ENCODE measurements at places on chromosomes 7 and 10.
A peak's percentile ranks its signal among the peaks of the same experiment; 100 is the strongest.

GRCh38 chr10:71177651-71178199, 34.6 kb upstream of the UNC5B start:
- H3K36me3 ChIP-seq: no peaks in the 10 kb centered on the region
- no peak overlapping the region for H3K4me3 ChIP-seq
- no peak for DNase-seq
- H3K27ac ChIP-seq: no peak overlapping the region
- H3K27me3 ChIP-seq: peaks cover 3% of the 10 kb centered on the region

GRCh38 chr10:48838834-48839233, 100.8 kb downstream of the LRRC18 start:
- no peaks in the 10 kb centered on the region for H3K27me3 ChIP-seq
- DNase-seq: no peak
- H3K27ac ChIP-seq: no peak overlapping the region

DNA sequence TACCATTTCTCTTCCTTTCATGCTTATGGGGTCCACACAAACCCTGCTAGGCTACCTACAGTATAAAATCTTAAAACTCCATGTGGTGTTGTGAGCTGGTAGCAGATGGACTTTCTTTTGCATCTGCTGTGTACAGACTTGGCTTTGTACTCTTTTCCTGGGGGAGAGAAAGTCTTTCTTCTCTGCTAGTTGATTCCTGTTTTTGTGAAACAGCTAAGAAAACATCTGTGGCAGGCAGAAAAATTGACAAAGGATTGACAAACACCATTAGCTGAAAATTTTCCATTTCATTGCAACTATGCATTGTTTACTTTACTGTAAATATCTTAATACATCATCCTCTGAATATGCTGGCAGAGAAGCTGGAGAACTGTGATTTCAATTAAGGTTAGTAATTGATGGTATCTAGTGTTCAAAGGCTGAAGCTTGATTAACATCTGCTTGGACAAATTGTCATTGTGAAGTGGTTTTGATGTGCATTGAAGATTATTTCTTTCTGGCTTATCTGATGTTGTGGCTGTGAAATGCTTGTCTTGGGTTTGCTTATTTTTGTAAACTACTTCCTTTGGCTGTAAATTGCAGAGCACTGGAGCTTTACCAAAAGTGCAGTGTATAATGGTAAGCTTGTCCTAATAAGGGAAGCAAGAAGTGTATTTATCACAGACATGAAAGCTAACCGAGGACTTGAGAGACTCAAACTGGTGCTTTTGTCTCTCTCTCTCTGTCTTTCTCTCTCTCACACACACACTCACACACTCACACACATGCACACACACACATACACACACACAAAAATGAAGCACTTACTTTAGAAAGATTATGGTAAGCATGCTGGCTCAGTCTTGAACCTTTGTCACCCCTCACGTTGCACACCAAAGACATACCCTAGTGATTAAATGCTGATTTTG, at the start of gene FOXP2:
FOXP2 (plus strand) TSS at position 660 of the 908 bp plus-strand sequence. CDS start 11,697 bp downstream, outside the sequence.
- DNase-seq: no peak
- no peaks in the 10 kb centered on the region for H3K36me3 ChIP-seq
- H3K4me3 ChIP-seq: peak within 1 kb of the TSS; percentile 34
- H3K27me3 ChIP-seq: no peaks in the 10 kb centered on the region

- no peaks in the 10 kb centered on the region for H3K36me3 ChIP-seq
- peaks cover 8% of the 10 kb centered on the region for H3K4me1 ChIP-seq
- H3K4me3 ChIP-seq: no peak overlapping the region
- peak; percentile 29 for DNase-seq
- no peak overlapping the region for H3K27ac ChIP-seq
Observed at GRCh38 chr7:151895631-151896031, 18.7 kb upstream of the PRKAG2 start.

GRCh38 chr7:103082497-103082896, 7.6 kb downstream of the ARMC10 start:
- peaks cover 34% of the 10 kb centered on the region for H3K36me3 ChIP-seq
- no peaks in the 10 kb centered on the region for H3K4me1 ChIP-seq
- H3K27ac ChIP-seq: no peak overlapping the region
- DNase-seq: no peak

DNA sequence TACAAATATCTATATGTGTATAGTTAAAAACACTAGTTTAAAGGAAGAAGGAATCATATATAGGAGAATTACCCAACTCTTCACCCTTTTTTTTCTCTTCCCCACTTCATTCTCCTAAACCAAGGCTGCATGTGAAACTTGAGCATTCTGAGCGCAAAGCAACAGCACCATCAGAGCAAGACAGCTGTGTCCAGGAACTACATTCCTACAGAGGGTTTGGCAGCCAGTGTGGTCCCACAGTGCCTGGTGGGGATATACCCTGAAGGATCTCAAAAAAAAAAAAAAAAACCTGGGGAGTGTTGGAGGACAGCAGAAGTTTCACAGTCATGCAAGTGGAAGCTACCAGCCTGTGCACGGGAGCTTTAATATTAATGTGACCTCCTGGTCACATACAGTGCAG, 310.4 kb downstream of the CTNNA3 start:
- H3K4me3 ChIP-seq: no peak overlapping the region
- no peaks in the 10 kb centered on the region for H3K36me3 ChIP-seq
- DNase-seq: no peak
- no peak overlapping the region for H3K27ac ChIP-seq
- H3K27me3 ChIP-seq: no peaks in the 10 kb centered on the region
- no peaks in the 10 kb centered on the region for H3K4me1 ChIP-seq

DNA sequence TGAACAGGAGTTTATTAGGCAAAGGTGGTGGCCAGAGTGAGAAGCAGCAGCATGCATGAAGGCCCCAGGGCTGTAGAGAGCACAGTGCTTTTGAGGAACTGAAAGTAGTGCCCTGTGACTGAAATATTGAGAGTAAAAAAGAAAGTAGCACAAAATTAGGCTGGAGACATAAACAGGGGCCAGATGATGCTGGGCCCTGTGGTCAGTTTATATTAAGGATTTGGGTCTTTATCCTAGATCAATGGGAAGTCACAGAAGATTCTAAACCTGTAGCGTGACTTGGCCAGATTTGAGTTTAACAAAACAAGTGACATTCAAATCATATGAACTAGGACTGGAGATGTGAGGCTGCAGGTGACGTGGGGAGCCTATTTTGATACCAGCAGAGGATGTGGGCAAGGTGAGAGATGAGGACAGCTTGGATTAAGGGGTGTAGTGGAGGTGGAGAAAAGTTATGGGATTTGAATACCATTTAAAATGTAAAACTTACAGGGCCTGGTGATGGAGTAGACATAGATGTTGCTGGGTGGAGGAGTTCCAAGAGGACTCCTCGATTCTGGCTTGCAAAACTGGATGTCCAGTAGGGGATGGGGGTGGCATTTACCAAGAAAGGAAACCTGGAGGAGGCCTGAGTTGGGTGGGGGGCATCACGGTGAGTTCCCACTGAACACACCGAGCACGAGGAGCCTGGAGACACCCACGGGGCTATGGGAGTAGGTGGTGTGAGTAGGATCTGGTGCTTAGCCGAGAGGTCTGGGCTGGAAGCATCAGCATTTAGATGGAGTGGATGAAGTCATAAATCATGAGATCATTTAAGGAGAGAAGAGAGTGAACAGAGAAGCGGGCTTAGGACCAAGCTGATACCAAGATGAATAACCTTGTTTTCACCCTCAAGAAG, 52.8 kb downstream of the HHEX start:
- no peaks in the 10 kb centered on the region for H3K36me3 ChIP-seq
- H3K27ac ChIP-seq: no peak overlapping the region
- no peaks in the 10 kb centered on the region for H3K4me1 ChIP-seq
- peak; percentile 34 for DNase-seq
- no peaks in the 10 kb centered on the region for H3K27me3 ChIP-seq

GRCh38 chr7:24135003-24135817, 148.8 kb upstream of the NPY start:
- no peak for DNase-seq
- no peaks in the 10 kb centered on the region for H3K27me3 ChIP-seq
- H3K36me3 ChIP-seq: no peaks in the 10 kb centered on the region

- H3K4me3 ChIP-seq: no peak overlapping the region
- DNase-seq: no peak
- H3K4me1 ChIP-seq: no peaks in the 10 kb centered on the region
- no peaks in the 10 kb centered on the region for H3K27me3 ChIP-seq
Observed at GRCh38 chr7:38542156-38542555, 89.0 kb downstream of the AMPH start.

DNA sequence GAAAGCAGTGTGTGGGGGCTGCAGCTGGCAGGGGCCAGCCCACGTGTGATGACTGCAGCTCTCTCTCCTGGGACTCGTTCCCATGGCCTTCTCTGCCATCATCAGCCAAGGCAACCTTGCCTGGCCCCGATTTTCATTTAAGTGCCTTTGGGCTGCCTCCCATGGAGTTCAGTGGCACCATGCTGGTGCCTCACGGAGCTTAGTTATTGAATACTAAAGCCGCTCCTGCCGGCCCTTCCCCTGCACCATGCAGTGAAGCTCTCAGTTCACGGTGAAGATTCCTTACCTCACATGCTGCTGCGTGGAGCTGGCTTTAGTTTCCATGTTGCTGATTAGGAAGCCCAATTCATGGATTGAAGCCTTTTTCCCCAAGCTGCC, 141.5 kb upstream of the EEPD1 start:
- no peaks in the 10 kb centered on the region for H3K4me1 ChIP-seq
- no peaks in the 10 kb centered on the region for H3K36me3 ChIP-seq
- H3K27me3 ChIP-seq: no peaks in the 10 kb centered on the region
- no peak overlapping the region for H3K4me3 ChIP-seq
- no peak overlapping the region for H3K27ac ChIP-seq
- DNase-seq: no peak

GRCh38 chr10:121469797-121470606, 128.2 kb downstream of the FGFR2 start:
- no peak for DNase-seq
- H3K36me3 ChIP-seq: no peaks in the 10 kb centered on the region
- peaks cover 11% of the 10 kb centered on the region for H3K4me1 ChIP-seq
- H3K27me3 ChIP-seq: no peaks in the 10 kb centered on the region

- no peak for DNase-seq
- H3K4me3 ChIP-seq: no peak overlapping the region
- no peak overlapping the region for H3K27ac ChIP-seq
- no peaks in the 10 kb centered on the region for H3K36me3 ChIP-seq
- no peaks in the 10 kb centered on the region for H3K27me3 ChIP-seq
- peaks cover 20% of the 10 kb centered on the region for H3K4me1 ChIP-seq
Observed at GRCh38 chr7:40909346-40909980, 774.7 kb downstream of the SUGCT start.

DNA sequence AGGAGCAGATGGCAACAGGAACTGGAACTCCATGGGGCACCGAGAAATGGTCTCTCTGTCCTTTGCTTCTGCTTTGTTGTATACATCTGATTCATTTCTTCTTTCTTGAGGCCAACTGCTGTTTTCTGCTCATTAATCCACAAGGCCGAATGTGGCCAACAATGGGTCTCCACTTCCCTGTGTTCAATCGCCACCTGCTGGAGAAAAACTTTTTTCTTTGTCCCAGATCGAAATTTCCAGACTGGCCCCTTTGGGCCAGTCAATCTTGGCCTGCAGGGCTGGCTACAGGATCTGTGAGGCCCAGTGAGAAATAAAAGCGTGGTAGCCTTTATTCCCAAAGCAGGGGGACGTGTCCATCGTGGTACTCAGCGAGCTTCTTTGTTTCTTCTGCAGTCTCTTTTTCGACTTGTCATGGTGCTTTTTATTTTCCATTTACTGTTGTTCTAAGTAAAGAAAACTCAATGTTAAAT, 58.8 kb downstream of the PARP12 start:
- no peak overlapping the region for H3K27ac ChIP-seq
- no peak overlapping the region for H3K4me3 ChIP-seq
- peak; percentile 55 for DNase-seq
- no peaks in the 10 kb centered on the region for H3K36me3 ChIP-seq
- no peaks in the 10 kb centered on the region for H3K4me1 ChIP-seq
- no peaks in the 10 kb centered on the region for H3K27me3 ChIP-seq

- H3K27me3 ChIP-seq: no peaks in the 10 kb centered on the region
- H3K27ac ChIP-seq: peak overlapping the region; percentile 76
- DNase-seq: no peak
- H3K4me3 ChIP-seq: no peak overlapping the region
Observed at GRCh38 chr10:43867113-43867512, 218.4 kb upstream of the ZNF32 start.

- H3K27me3 ChIP-seq: peaks cover 26% of the 10 kb centered on the region
- no peak within 1 kb of the TSS for H3K27ac ChIP-seq
- peak within 1 kb of the TSS; percentile 21 for H3K4me3 ChIP-seq
- DNase-seq: peak; percentile 19
- no peaks in the 10 kb centered on the region for H3K36me3 ChIP-seq
- no peaks in the 10 kb centered on the region for H3K4me1 ChIP-seq
Observed at GRCh38 chr7:19772841-19773760, at the start of gene TMEM196. Gene TMEM196 (minus strand): TSS chr7:19773617. CDS start chr7:19772696, 921 bp downstream.

GRCh38 chr7:149397470-149398043, 63.3 kb downstream of the ZNF777 start:
- no peaks in the 10 kb centered on the region for H3K36me3 ChIP-seq
- no peaks in the 10 kb centered on the region for H3K4me1 ChIP-seq
- H3K27me3 ChIP-seq: no peaks in the 10 kb centered on the region
- no peak for DNase-seq
- no peak overlapping the region for H3K4me3 ChIP-seq
- no peak overlapping the region for H3K27ac ChIP-seq

GRCh38 chr10:68897336-68897741, 3.8 kb upstream of the DDX50 start:
- H3K27ac ChIP-seq: no peak overlapping the region
- no peaks in the 10 kb centered on the region for H3K36me3 ChIP-seq
- peaks cover 3% of the 10 kb centered on the region for H3K4me1 ChIP-seq
- DNase-seq: no peak

DNA sequence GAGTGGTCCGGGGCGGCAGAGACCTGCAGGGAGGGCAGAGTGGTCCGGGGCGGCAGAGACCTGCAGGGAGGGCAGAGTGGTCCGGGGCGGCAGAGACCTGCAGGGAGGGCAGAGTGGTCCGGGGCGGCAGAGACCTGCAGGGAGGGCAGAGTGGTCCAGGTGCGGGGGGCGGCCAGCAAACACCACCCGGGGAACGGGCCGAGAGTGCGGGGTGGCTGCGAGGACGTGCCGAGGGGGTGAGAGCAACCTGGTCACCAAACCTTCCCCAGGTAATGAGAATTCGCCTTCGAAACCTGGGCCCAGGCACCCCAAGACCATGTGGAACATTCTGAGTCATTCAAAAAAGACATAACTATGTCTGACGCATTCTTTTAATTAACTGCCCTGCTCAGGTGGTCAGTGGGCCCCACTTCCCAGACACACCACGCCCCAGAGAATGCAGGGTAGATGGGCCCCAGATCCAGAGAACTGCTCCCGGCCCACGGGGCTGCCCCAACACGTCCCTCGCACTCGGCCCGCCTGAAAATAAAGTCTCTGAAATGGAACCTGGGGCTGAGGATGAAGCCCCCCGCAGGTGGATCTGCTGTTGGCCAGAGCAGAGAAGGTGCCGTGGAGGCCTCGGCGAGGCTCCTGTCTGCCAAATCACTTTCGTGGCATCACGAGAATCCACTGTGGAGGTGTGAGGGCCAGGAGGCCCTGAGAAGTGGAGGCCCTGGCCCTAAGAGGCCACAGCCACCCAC, 12.5 kb upstream of the GPR146 start:
- no peaks in the 10 kb centered on the region for H3K36me3 ChIP-seq
- no peak overlapping the region for H3K4me3 ChIP-seq
- H3K27me3 ChIP-seq: no peaks in the 10 kb centered on the region
- DNase-seq: no peak

All from tibial artery (tissue), 4 donors.